T-cell (primary cell): ENCODE measurements at places on chromosomes 7 and 10. TPM values are rescaled to one million over a fixed set of nuclear protein-coding genes. Genes with fewer than 3 reads are reported as not detected.

SPDYE8 gene
- total RNA-seq = not detected

PDIA4 gene
- total RNA-seq = 72.1 TPM

CALY gene
- total RNA-seq = 0.68 TPM

AGK gene
- 22.1 TPM for total RNA-seq

MYH16 gene
- total RNA-seq = not detected

MUC12 gene
- total RNA-seq = 0.33 TPM

ANKRD26 gene
- total RNA-seq = 8.9 TPM

ADRB1 gene
- 0.09 TPM for total RNA-seq

SSC4D gene
- 0.28 TPM for total RNA-seq
